ENCODE measurements at places on chromosomes 6 and 20.

- DNase-seq = no peak
Measured at GRCh38 chr6:5724911-5725310, 281.8 kb downstream of the NRN1 start.

- peak; percentile 32 for DNase-seq
Measured at GRCh38 chr20:41738604-41739206, 120.5 kb upstream of the CHD6 start.

GRCh38 chr6:31736021-31736767 is at the start of gene CLIC1:
CLIC1 (minus strand) TSS chr6:31736530; CDS start chr6:31736300, 230 bp downstream.
- DNase-seq = peak; percentile 65

DNA sequence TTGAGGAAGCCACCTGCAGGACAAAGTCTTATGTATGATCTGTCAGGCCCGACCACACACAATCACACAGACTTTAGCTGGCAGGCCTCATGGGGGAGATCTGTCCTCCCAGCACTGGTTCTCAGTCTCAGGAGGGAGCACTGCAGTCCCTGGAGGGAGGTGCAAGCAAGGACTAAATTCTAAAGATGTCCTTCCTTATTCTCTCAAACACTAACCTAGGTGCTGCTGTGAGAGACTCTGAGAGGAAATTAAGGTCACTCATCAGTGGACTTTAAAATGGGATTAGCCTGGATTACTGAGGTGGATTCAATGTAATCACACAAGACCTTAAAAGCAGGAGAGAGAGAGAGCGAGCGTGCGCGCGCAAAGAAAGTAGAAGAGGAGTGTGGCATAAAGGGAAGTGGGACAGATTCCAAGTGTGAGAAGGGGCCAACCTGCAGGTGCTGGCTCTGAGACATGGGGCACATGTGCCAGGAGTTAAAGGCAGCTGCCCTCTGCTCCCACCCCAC is 14.3 kb downstream of the GLO1 start:
- no peak for DNase-seq

- no peak for DNase-seq
Measured at GRCh38 chr6:131367206-131367873, 205.7 kb upstream of the ARG1 start.

GRCh38 chr6:62296541-62296940 is 10.5 kb upstream of the KHDRBS2 start:
- no peak for DNase-seq

GRCh38 chr6:6533176-6533575 is 55.3 kb upstream of the LY86 start:
- DNase-seq = no peak

GRCh38 chr6:41477572-41477971 is 68.6 kb upstream of the FOXP4 start:
- no peak for DNase-seq

DNA sequence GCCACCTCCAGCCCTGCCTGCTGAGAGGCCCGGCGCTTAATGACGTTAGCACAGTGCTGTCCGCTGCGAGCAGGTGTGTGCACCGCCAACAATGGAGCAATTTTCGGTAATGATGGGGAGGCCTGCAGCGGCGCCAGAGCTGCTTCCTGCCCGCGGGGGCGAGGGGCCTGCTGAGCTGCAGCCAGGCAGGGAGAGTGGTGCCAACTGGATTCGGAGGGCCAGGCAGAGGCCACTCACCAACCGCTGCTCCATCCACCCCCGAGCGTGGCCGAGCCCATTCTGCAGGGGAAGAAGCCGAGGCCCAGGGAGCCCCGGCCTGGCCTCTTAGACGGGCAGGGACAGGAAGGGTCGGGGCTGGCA is 9.6 kb downstream of the HRH3 start:
- DNase-seq = no peak

- no peak for DNase-seq
Measured at GRCh38 chr6:38720295-38720694, 5.2 kb downstream of the DNAH8 start.

DNA sequence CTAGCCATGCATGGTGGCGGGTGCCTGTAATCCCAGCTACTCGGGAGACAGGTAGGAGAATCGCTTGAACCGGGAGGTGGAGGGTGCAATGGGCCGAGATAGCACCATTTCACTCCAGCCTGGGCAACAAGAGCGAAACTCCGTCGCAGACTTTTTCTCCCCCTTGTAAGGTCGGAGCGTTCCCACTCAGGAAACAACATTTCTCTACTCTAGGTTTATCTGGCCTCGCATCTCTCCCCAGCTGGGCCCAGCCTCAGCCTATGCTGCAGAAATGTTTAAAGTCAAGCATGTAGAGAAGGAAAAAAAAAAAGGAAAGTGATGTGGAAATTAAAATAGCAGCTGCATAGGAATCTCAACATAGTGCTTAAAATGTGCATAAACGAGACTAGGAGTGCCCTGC is 172.3 kb downstream of the TRIM27 start:
- DNase-seq = no peak

DNA sequence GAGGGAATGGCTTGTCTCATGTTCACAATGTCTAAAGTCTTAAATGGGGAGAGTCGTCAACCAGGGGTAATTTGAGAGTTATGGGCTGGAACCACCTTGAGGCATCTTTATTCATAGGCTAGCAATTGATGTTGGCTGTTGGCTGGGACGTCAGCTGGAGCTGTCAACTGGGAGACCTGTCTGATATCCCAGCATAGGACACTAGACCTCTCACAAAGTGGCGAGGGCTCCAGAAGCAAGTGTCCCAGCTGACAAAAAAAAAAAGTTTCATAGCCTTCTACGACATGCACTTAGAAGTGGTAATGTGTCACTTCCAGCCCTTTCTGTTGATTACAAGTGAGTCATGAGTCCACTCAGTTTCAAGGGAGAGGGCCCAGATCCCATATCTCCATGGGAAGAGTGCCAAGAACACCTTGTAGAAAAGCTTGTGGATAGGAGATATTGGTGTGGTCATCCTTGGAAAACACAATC is 278.0 kb downstream of the ESR1 start:
- no peak for DNase-seq

GRCh38 chr6:150866991-150867501 is 1.5 kb downstream of the MTHFD1L start:
- no peak for DNase-seq

DNA sequence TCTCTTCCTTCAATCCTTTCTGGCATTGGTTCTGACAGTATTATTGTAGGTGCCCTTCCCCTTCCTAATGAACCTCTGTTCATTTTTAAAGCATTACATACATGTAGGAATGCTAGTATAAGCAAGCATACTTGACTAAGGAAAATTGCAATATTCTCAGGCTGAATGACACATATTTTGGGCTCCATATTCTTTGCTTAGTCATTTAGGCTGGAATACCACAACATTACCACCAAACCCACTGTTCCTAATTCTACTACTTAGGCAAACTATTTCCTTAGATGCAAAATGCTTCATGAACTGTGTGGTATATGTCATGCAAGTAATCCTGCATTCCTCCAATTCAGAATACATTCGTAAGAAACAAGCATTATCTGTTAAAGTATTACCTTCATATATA is 113.9 kb downstream of the PRDM1 start:
- DNase-seq = no peak

DNA sequence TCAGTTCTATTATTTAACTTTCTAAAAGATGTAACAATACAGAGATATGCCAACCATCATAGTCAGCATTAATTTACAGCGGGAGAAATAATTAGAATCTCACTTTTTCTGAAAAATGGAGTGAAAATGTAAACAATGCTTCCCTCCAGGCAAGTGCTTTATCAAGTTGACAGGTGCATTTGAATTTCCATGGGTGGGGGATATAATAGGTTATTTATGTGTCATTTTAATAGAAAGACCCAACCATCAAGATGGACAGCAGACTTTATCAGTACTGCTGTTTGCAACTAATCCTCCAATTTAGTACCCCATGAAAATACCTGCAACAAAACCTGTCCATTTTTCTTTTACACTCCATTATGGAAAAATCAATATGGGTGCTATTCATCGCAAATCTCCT is 780.1 kb downstream of the TFAP2A start:
- no peak for DNase-seq

All from frontal cortex (tissue), 4 donors.